ENCODE measurements at places on chromosomes 7 and 10. TPM values are rescaled to one million over a fixed set of nuclear protein-coding genes. Genes with fewer than 3 reads are reported as not detected.

The TRIL gene
- 9.4 TPM for total RNA-seq

The OPTN gene
- 91.7 TPM for total RNA-seq

DNA sequence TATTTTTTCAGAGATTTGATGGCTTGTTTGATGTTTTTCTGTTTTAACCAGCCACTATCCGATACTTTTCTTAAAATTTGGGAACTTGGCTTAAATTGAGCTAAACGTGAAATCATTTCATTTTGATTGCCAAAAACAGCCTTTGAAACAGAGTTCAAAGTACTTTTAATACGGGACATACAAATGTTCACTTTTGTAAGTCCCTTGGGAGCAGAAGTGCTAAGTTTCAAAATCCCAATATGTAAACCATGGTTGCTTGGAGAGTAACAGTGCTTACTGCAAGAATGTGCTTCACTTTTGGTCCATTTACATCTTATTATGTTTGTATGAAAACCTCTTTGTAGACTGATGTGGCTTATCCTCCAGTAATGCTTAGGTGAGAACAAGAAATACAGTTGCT lies 10.9 kb downstream of the PNPLA8 start:
- DNase-seq = no peak

DNA sequence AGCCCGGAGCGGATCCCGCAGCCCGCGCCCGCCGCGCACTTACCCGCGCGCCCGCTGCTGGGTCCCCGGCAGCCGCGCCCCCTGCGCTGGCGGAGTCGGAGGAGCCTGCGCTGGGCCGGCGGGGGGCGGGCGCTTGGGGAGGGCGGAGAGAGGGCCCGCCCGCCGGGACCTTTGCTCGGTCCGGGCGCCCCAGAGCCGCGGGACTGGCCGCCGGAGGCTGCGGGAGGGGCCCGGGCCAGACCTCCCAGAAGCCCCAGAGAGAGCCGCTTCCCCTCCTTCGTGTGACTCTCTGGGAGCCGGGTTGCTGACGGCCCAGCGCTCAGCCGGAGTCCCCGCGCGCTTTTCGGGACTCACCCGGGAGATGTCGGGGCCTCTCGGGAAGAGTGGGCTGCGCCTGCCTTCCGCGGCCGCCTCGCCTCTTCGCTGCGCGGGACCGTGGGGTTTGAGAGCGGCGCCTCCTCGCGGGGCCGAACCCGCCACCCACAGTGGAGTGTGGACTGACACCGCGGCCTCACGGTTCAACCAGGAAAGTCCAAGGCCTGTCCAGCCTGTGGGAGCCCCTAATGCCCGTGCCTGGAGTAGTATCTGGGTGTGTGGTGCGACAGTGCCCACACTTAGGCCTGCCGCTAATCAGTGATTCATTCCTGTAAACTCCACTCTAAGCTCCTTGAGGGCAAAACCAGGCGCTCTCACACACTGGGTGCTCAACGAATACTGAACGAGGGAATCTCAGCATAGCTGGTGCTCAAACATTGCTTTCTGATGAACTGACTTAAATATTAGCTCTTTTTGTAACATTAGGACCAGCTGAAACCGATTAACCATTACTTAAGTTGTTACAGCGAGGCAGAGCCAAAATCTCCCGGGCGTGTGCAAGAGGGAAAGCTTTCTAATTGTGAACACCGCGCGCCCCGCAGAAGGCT lies at the start of gene GSDME:
Gene GSDME, minus strand, starts transcription at position 112 of the 923 bp plus-strand sequence. CDS start 7,690 bp downstream, outside the sequence.
- DNase-seq = no peak

The SPDYE16 gene
- total RNA-seq = not detected

DNA sequence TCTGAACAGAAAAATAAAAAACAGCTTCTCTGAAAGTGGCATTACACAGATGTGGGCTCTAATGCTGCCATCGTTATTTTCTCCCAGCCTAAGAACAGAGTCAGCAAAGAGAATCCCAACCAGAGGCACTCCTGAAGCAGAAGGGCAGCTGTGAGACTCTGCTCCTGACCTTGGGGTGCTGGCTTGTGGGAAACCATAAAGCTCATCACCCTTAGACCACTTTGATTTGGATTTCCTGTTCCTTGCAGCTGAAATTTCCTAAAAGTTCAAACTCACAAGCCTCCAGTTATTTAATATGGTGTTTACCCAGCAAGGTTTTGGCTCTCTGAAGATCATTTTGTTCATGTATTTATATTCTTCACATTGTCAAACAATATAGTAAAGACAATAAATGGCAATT lies 814.8 kb downstream of the TNS3 start:
- DNase-seq = no peak

- no peak for DNase-seq
Observed at GRCh38 chr10:119007211-119007574, 22.3 kb upstream of the NANOS1 start.

Data from esophagus muscularis mucosa (tissue), 4 donors.